LNCaP clone FGC (cell line): ENCODE measurements at places on chromosomes 3 and 15.
A peak's percentile ranks its signal among the peaks of the same experiment; 100 is the strongest.

- no peak for DNase-seq
Measured at GRCh38 chr3:188951734-188952133, 220.0 kb upstream of the TPRG1 start.

GRCh38 chr3:111749171-111750170, 109.6 kb upstream of the PHLDB2 start:
- DNase-seq, result no peak

DNA sequence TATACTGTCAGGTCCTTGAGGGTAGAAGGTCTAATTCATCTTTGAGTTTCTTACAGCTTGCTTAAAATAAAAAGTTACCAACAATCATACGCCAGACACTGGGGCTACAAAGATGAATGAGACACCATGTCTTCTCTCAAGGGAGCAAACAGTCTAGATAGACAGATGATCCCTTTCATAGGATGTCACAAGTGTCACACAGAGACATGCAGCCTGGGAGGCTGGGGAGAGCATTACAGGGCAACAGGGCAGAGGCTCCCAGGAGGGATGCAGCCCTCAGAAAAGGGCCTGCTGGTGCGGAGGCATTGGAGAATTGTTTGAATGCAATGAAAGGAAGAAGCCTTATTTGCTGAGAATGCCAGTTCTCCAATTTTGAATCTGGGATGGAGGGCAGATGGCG, 39.0 kb downstream of the DRD3 start:
- DNase-seq, result no peak

GRCh38 chr3:190378240-190378891, 9.6 kb upstream of the CLDN16 start:
- peak; percentile 93 for DNase-seq

- no peak for DNase-seq
Measured at GRCh38 chr15:65829130-65829764, 37.2 kb upstream of the DENND4A start.
